ENCODE measurements at places on chromosomes 7 and 10.

DNA sequence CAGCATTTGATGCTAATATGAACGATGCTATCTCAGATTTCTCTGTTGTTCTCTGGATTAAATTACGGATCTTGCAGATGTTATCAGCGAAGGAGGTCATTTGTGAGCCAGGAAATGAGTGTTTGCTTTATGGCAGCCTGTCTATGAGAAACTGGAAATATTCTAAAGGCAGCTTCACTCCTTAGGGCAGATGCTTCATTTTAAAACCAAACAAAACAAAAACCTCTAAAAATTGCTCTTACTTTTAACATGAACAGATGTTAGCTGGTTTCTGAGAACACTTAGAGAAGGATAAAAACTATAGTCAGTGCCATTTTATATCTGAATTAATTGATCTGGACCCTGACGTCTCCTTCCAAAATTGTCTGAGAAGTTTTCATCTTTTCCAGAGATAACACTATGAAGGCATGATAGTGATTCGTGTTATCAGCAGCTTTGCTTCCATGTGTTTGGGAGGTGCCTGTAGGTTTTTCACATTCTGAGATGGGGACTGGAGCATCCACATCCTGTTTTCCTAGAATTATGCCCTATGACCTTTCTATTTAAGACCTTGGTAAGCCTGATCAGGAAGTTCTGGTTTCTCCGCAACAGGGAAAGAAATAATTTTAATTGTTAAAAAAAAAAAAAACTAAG is 53.1 kb downstream of the CPED1 start:
- no peak for DNase-seq

DNA sequence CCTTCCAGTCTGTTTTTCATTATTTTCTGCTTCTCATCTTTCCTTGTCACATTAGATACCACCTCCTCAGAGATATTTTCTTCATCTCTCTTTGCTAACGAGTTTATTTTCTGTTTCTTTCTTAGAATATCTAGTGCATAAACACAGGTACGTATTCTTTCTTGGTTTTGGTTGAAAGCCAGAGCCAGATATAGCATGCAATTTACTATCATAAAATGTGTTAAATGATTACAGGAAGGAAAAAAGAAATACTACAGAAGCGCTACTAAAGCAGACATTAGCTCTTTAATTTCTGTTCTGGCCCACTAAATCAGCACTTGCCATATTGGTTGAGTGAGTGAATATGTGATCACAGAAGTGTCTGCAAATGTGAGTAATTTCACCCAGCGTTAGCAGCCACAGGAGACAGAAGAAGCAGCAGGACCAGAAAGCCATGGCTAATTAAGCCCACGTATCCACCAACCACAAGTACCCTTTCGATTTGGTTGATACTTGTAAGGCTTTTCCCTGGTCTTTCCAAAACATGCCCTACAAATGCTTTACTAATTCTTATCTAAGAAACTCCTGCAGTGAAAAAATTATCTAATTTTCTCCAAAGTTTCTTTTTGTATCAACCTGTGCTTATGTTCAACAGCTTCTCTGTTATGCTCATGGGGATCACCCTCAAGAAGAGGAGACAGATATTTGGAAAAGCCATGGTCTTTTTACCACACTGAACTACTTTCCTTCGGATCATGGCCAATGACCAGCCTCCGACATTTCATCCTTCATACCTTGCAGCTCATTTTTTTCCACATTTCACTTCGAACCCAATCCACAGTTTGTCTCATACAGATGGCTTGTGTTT is 23.1 kb upstream of the MACC1 start:
- no peak for DNase-seq

DNA sequence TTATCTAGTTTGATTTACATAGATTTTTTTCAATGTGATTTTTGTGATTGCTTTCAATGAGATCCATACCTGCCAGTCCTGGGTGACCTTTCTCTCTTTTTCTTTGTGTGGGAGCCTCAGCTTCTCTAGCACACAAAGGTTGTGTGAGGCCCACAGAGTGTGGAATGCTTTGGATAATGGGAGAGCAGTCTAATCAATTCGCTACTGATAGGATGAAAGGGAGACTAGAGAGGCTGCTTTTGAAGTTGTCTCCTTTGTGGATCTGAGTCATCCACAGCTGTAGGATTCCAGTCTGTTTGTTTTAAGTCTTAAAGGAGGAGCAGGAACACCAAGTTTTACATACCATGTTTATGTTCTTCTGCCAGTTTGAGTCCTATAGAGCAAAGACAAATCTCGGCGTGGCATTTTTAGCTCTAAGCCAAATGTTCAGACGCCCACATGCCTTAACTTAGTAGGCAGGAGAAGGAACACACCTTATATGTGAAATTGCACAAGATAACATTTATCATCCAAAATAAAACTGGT is 330.0 kb downstream of the ARL4A start:
- DNase-seq: peak; percentile 39

GRCh38 chr10:98259606-98260315 is 8.2 kb downstream of the LOXL4 start:
- DNase-seq: no peak

- no peak for DNase-seq
These were observed 4.4 kb upstream of the GRK5 start for GRCh38 chr10:119203006-119203405.

- no peak for DNase-seq
These were observed 103.1 kb downstream of the PAXIP1 start for GRCh38 chr7:154899862-154900261.

GRCh38 chr10:59336632-59337031 is 25.7 kb downstream of the FAM13C start:
- peak; percentile 1 for DNase-seq

GRCh38 chr7:36811807-36812206 is 87.5 kb upstream of the AOAH start:
- no peak for DNase-seq

- DNase-seq: no peak
These were observed 62.8 kb downstream of the PRTFDC1 start for GRCh38 chr10:24889639-24890038.

DNA sequence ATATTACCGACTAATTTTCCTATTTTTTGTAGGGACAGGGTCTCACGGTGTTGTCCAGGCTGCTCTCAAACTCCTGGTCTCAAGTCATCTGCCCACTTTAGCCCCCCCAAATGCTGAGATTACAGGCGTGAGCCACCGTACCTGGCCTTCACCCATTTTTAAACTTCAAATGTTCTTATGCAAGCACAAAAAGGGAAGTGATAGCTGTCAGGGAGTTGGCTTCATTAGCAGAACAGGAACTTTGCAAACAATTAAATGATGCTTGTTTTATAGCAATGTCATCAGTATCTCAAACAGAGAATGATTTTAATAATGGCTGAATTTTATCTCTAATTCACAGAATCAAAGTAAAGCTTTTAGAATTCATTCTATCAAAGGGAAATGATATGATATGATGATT is 49.8 kb upstream of the FAM171A1 start:
- DNase-seq: no peak

GRCh38 chr7:113652501-113652900 is 266.3 kb downstream of the PPP1R3A start:
- no peak for DNase-seq
